Tibial nerve (tissue), 4 donors: ENCODE measurements at places on chromosomes 1 and 21. TPM values are rescaled to one million over a fixed set of nuclear protein-coding genes. Genes with fewer than 3 reads are reported as not detected.

- no peak for DNase-seq
These were observed 16.8 kb downstream of the S100A7A start for GRCh38 chr1:153432874-153433681.

DNA sequence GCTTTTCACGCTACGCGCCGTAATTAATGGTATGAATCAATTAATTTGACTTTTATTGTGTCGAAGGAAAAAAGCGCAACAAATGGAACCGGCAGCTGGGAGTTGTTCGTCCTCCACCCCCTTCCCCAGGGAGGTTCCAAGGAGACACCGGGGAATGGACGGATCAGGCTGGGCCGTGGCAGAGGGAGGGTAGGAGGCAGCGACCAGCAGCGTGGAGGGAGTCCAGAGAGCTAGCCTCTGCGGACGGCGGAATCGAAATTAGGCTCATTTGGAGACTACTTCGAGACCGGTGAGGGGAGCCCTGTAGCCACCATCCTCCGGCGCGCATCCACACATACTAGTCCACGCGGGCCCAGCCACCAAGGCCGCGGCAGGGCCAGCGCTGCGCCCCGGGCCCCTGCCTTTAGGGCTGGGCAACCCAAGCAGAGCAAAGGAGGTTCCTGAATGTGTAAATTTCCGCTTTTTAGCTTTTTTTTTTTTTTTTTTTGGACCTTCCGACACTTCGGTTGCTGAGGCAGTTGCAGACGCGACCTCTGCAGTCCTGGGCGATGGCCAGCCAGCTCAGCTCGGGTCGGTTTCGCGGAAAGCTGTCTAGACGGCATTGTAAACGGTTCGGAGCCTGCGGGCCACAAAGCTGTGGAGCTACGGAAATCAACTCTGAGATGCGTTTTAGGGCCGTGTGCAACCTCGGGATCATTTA, 2.2 kb upstream of the FOXD3 start:
- DNase-seq: no peak

- no peak for DNase-seq
These were observed 30.2 kb downstream of the TRAF5 start for GRCh38 chr1:211356723-211357407.

DNA sequence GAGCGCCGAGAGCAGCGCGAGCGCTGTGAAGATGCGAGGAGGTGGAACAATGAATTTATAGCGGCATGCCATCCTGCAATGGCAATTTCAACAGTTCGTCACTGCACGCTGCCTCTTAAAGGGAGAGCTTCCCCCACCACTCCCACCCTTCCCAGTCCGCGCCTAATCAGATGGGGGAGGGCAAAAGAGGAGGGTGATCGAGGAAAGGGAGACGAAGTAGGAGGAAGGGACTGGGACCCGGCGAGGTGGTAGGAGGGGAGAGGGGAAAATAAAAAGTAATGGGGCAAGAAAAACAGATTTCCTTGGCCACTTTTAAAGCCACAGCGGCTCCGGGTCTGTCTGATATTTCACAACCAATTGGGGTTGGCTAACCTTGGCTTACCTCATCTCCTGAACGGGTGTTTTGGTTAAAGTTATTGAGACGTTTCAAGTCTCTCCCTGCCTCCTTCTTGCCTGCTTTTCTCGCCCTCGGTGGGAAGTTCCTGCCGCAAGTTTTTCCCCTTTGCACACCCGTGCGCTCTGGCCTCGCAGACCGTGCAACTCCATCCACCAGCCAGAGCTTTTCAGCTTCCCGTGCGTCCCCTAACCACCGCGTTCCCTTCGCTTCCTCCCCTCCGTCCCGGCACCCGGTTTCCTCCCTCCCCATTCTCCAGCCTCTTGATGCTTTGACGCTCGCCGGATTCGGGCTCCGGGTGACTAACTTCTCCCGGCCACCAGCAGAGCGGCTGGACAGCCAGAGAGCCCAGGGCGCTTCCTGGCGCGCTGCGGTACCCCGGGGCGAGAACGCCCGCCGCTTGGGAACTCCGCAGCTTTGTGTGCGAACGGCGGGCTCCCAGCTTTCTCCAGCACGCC, at the start of gene ADAMTS5:
Gene ADAMTS5 (minus strand): TSS at position 27 of the 852 bp plus-strand sequence. CDS start 697 bp downstream, outside the sequence.
- peak; percentile 39 for DNase-seq

- no peak for DNase-seq
These were observed 96.1 kb upstream of the PRMT6 start for GRCh38 chr1:106960412-106960811.

DNA sequence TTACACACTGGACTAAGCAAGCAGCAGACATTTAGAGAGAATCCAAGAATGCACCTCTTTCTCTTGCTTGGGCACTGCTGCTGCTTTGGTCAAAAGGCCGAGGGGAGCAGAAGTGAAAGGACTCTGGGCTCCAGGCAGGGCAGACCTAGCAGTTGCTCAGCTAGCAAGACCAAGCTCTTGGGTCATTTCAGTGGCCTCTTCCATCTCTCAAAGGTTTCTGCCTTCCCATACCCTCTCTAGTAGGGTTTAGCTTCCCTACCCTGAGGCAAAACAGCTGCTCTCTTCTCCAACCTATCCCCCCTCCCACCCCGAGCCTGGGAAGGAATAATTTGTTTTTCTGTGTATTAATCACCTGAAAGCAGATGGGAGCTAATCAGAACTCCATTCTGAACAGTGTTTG, 25.8 kb downstream of the TFAP2E start:
- DNase-seq: no peak

DNA sequence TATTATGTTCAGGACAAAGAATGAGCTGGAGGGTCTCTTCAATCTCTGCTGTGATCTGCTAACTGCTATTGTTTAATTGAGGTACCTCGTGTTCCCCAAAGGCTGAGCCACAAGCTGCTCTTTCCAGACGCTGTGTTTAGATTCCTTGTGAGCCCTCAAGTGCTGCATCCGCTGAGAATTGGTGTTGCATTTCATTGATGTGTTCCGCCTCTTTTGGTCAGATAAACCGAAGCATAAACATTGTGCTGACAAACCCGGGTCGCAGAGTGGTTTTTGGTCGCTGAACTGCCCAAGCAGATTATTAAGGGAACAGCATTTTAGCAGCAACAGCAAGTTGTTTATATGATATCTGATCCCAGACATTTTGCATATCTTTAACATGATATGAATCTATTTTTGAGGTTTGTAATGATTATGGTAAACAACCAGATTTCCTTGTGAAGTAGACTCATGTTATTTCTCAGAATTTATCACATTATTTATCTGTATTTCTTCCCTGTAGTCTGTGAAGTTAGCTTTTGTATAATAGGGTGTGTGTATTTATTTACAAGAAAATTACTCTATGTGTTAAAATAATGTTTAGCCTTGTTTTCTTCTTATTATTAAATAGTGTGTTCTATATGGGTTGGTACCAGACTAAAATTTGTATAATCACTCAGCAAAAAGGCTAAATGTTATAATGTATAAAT, 217.2 kb upstream of the C1orf105 start:
- DNase-seq: no peak

GRCh38 chr1:9767964-9768668, 55.6 kb downstream of the CLSTN1 start:
- DNase-seq: no peak

- no peak for DNase-seq
These were observed 14.5 kb upstream of the IKBKE start for GRCh38 chr1:206455666-206456344.

Gene AIRE
- total RNA-seq: 0.30 TPM

Gene MORC3
- 64.3 TPM for total RNA-seq

Gene LMOD1
- 87.6 TPM for total RNA-seq

Gene PPIAL4G
- not detected for total RNA-seq

Gene RAB3B
- total RNA-seq: 0.39 TPM
